ENCODE measurements at places on chromosomes 16 and 17. TPM values are rescaled to one million over a fixed set of nuclear protein-coding genes. Genes with fewer than 3 reads are reported as not detected.

- no peak for DNase-seq
Measured at GRCh38 chr17:45131616-45132319, 547 bp downstream of the PLCD3 start.

The TSPAN10 gene
- 0.49 TPM for total RNA-seq

DNA sequence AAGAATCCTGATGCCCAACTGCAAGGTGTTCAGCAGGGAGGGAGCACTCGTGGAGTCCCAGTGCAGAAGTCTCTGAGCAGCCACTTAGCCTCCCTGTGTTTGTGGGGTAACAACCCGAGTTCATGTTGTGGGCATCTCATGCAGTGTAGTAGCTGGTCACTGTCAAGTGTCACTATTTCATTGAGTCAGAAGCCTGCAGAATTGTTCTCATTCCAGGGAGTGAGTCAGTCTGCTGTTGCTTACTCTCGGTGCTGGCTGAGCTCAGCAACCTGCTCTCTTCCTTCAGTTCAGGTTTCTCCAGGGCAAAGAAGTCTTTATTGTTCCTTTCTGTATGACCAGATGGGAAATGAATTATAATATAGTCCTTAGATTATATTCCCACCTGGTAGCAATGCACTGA is 24.1 kb downstream of the HMOX2 start:
- DNase-seq = peak; percentile 33

The SOST gene
- total RNA-seq = not detected

- no peak for DNase-seq
Measured at GRCh38 chr16:69111876-69112230, 6.4 kb downstream of the HAS3 start.

The DPEP1 gene
- 0.17 TPM for total RNA-seq

The ZPBP2 gene
- total RNA-seq = not detected

DNA sequence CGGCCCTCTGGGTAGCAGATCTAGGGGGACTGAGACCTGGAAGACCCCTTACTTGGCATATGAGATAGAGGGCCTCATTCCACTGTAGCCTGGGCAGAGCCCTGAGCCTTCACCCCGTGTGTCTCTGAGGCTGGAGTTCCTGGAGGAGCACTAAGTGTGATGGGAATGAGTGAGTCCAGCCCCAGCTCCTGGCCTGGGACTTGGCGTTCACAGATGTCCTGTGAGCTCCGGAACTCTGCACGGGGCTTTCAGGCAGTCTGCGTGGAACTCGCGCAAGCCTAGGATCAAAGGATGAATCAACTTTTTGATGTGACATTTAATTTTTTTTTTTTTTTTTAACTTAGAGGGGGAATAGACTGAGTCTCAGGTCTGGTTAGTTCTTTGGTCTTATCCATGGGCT is 1.8 kb downstream of the NKD1 start:
- DNase-seq = no peak
